ENCODE measurements at places on chromosomes 16 and 17. TPM values are rescaled to one million over a fixed set of nuclear protein-coding genes. Genes with fewer than 3 reads are reported as not detected.

Gene GOSR1
- total RNA-seq = 49.3 TPM

- no peak overlapping the region for H3K27ac ChIP-seq
- H3K4me1 ChIP-seq = no peaks in the 10 kb centered on the region
- H3K27me3 ChIP-seq = peaks cover 4% of the 10 kb centered on the region
- no peaks in the 10 kb centered on the region for H3K36me3 ChIP-seq
- no peak for DNase-seq
- no peak overlapping the region for H3K4me3 ChIP-seq
Measured at GRCh38 chr17:34068571-34068970, 186.5 kb upstream of the CCL2 start.

GRCh38 chr17:7742729-7743128 is 25.2 kb downstream of the DNAH2 start:
- no peak for DNase-seq
- H3K27ac ChIP-seq = no peak overlapping the region
- H3K4me1 ChIP-seq = no peaks in the 10 kb centered on the region

GRCh38 chr16:2038382-2039231 is 9.0 kb downstream of the NTHL1 start:
- no peaks in the 10 kb centered on the region for H3K27me3 ChIP-seq
- no peak overlapping the region for H3K4me3 ChIP-seq
- DNase-seq = no peak
- H3K27ac ChIP-seq = no peak overlapping the region

DNA sequence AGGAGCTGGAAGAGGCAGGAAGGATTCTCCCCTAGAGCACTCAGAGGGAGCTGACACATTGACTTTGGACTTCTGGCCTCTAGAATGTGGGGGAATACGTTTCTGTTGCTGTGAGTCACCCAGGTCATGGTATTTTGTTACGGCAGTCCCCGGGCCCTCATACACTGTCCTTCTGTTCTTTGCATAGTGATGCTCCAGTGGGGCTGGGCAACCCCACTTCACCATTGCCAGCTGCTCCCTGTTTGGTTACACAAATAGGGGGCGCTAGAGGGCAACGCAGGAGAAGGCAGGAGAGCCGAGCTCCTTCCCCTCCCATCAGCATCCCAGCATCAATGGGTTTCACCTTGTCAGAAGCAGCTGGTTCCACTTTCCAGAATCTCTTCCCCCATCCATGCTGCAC is 257.7 kb upstream of the FOXF1 start:
- H3K4me3 ChIP-seq = no peak overlapping the region
- DNase-seq = no peak
- H3K36me3 ChIP-seq = no peaks in the 10 kb centered on the region
- no peaks in the 10 kb centered on the region for H3K4me1 ChIP-seq

GRCh38 chr16:53895433-53895832 is 191.5 kb downstream of the FTO start:
- no peak overlapping the region for H3K27ac ChIP-seq
- H3K4me1 ChIP-seq = peaks cover 18% of the 10 kb centered on the region
- H3K27me3 ChIP-seq = no peaks in the 10 kb centered on the region

- H3K27me3 ChIP-seq = no peaks in the 10 kb centered on the region
- H3K27ac ChIP-seq = no peak overlapping the region
- no peak overlapping the region for H3K4me3 ChIP-seq
- no peak for DNase-seq
- H3K4me1 ChIP-seq = no peaks in the 10 kb centered on the region
Measured at GRCh38 chr16:77496934-77497333, 62.1 kb upstream of the ADAMTS18 start.

- peaks cover 5% of the 10 kb centered on the region for H3K27me3 ChIP-seq
- no peak overlapping the region for H3K4me3 ChIP-seq
- H3K27ac ChIP-seq = no peak overlapping the region
- no peaks in the 10 kb centered on the region for H3K36me3 ChIP-seq
- DNase-seq = no peak
Measured at GRCh38 chr16:66324815-66325515, 41.5 kb upstream of the CDH5 start.

DNA sequence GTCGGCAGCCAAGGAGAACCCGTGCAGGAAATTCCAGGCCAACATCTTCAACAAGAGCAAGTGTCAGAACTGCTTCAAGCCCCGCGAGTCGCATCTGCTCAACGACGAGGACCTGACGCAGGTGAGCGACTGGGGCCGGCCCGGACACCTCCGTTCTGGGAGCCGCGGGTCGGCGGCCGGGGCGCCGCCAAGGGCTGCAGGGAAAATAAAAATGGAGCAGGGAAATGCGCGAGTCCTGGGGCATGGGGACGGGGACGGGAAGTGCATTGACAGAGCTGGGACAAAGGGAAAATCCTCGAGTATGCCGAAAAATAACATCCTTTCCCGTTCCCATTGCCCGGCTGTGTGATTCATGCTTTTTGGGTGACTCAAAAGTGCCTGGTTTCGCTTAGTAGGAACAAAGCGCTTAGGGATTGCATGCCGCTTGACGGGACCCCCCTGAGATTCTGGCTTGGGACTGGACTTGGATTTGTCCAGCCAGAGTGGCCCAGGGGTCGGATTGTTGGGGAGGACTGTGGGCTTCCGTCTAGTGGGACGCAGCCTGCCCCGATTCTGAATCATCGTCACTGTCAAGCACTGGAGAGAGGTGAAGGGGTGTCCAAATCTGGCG is 699 bp downstream of the MPRIP start:
- DNase-seq = peak; percentile 54
- H3K4me3 ChIP-seq = peak overlapping the region; percentile 88
- H3K27ac ChIP-seq = peak overlapping the region; percentile 75
- no peaks in the 10 kb centered on the region for H3K27me3 ChIP-seq
- H3K36me3 ChIP-seq = peaks cover 4% of the 10 kb centered on the region
